Activated CD4-positive, alpha-beta memory T cell treated with anti-CD3 and anti-CD28 coated beads for 36 hours (primary cell): ENCODE measurements at places on chromosomes 2 and 18.

DNA sequence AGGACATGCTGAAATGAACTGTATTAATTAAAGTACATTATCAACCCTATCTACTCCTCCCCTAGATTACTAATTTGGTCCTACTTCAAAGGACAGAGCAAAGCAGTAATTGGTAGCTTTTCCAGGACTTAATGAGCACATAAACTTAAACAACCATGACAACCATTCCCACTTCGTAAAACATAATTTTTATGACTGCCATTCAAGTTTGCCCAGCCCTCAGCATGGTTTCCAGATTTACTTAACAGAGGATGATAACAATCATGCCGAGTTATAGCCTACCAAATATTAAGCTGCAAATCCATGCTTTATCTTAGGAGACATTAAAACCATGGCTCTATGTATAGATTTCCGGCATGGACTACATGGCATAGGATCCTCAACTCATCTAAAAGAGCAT, 401.1 kb upstream of the CHAC2 start:
- DNase-seq = no peak

DNA sequence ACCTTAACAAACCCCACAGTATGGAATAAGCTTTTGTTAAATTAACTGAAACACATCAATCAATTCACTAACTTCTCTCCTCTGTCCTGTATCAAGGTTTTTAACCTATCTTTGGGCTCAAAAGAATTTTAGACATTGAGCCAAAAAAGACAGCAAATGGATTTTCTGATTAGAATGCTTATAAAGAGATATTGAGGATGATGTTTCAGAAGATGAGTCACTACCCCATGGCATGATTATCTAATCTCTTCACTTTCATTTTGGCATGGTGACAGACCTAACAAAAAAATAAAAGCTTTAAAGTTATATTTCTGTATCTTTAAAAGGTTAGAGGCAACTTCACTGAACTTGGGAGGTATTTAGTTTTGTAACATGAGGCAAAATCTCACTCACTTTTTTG, 55.5 kb downstream of the SGPP2 start:
- no peak for DNase-seq

DNA sequence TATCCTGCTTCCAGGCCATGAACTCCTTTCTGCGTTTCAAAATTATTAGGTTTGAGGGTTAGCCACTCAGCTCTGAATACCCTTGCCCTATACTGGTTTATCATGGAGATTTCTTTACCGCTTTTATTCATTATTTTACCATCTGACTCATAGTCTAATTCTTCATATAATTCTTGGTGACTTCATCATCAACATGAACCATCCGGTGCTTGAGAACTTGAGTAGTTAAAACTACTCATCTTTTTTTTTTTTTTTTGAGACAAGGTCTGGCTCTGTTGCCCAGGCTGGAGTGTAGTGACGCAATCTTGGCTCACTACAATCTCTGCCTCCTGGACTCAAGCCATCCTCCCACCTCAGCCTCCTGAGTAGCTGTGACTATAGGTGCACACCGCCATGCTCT, 94.2 kb upstream of the LHCGR start:
- DNase-seq = no peak

DNA sequence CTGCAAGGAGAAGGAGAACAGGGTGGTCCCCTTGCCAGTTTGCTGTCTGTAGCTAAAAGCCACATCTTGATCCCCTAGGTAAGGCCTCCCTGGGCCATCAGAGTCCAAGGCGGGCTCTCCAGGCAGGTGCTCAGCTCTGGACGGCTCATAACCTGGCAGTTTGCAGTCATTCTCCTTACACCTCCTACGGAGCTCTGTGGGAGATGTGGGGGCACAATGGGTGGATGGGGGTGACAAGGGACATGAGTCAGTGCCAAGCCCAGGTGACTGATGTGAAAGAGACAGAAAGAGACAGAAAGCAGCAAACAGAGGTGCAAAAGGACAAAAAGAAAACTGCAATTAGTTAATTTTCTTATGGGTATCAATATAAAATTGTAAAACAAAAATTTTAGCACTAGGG, 120.6 kb upstream of the ZBTB14 start:
- DNase-seq = no peak

- no peak for DNase-seq
Observed at GRCh38 chr2:68992933-68993332, 18.5 kb downstream of the GKN1 start.

DNA sequence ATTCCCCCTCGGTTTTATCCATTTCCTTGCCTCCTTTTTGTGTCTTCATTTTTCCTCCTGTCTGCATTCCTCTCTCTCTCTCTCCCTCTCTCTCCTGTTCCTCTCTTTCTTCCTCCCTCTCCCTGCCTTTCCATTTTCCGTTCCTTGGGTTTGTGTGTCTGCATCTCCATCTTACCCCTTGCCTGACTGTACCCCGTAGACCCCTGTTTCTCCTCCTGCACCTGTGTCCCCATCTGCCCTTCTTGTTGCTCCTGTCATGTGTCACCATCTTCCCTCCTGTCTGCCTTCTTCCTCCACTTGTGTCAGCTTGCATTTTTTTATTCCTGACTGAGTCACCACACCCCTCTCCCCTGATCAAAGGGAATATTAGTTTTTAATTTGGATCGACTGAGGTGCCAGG, 1.8 kb downstream of the CDK5R2 start:
- no peak for DNase-seq

DNA sequence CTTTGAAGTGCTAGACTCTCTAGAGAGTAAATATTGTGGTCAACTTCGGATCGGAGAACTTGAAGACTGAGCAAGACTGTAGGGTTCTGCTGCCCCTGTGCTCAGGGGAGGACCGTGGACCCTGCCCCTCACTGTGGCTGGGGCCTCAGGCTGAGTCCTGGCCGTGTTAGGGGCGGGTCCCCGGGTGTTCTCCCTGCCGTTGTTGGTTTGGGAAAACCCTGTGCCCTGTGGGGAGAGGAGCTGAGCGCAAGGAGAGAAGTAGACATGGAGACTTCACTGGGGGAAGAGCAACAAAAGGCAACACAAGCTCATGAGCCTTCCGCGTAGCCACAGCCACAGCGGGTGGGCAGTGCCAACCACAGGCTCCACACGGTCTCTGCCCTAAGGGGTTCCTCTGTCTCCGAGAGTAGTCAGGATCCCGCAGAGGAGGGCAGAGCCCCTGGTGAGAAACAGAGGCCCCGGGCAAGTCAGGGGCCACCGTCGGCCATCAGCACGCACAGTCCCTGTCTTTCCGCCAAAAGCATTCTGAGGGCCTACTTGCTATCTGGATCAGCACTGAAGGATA, 53.1 kb downstream of the NTSR2 start:
- no peak for DNase-seq

GRCh38 chr2:36255863-36256262, 99.7 kb upstream of the CRIM1 start:
- no peak for DNase-seq

DNA sequence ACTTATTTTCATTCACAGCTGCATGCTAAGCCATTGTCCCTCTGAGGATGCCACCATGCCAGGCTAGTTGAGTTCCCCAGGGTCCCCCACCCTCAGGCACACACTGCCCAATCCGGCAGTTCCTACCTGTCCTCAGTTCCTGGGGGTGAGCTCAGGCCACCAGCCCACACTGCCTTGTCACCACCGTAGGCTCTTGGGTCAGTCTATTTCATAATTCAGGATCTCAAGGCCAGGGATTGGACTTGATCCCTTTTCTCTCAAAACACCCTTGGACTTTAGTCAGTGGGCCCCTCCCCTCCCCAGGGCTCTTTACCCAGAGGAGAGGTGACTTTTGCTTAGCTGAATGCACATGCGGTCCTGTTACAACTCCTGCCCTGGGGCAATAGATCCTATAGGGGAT, 18.7 kb upstream of the MC2R start:
- DNase-seq = no peak

- DNase-seq = no peak
Observed at GRCh38 chr2:190746971-190747761, 98.3 kb downstream of the NAB1 start.

DNA sequence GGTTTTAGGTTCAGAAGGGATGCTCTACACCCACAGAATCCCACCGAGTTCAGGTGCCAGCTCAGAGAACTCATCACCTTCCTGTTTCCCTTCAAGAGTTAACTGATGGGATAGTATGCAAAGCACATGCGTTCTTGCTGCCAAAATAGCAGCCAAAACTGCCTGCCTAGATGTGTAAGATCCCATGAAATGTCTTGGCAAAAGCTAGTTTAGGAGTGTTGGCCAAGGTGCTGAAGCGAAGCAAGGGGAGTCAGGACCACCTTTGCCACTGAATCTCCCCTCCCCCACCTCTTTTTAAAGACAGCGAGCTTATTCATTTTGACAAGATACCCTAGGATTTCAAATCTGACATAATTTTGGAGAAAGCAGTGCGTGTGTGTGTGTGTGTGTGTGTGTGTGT, 2.1 kb downstream of the DOCK10 start:
- DNase-seq = peak; percentile 36

- DNase-seq = no peak
Observed at GRCh38 chr18:10995550-10995949, 153.8 kb downstream of the PIEZO2 start.

- DNase-seq = no peak
Observed at GRCh38 chr2:22703286-22703920, 681.6 kb upstream of the KLHL29 start.

GRCh38 chr2:222241128-222241870, 57.5 kb downstream of the PAX3 start:
- DNase-seq = no peak
